MM.1S (cell line): ENCODE measurements at places on chromosomes 2 and 18.

- DNase-seq, result no peak
Measured at GRCh38 chr2:106095478-106096298, 98.4 kb downstream of the UXS1 start.

- DNase-seq, result no peak
Measured at GRCh38 chr2:188217264-188217663, 74.4 kb upstream of the GULP1 start.

DNA sequence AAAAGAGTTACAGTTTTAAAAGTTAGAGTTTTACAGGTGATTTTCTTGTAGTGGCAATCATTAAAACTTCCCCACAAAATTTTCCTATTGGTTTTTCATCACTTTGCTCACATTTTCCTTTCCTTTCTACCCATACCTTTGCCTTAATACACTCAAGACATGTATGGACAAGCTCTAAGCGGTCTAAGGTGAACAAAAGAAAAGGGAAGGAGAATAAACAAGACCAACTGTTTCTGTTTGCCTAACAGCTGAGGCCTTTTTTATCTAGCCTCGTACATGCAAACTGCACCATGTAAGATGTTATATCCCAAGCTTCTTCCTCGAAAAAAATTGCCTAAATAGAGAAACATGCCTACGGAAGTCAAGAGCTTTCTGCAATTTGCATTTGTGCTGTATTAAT, 33.9 kb upstream of the TBC1D8 start:
- no peak for DNase-seq

- DNase-seq, result no peak
Measured at GRCh38 chr2:190334479-190335224, 8.7 kb upstream of the INPP1 start.

DNA sequence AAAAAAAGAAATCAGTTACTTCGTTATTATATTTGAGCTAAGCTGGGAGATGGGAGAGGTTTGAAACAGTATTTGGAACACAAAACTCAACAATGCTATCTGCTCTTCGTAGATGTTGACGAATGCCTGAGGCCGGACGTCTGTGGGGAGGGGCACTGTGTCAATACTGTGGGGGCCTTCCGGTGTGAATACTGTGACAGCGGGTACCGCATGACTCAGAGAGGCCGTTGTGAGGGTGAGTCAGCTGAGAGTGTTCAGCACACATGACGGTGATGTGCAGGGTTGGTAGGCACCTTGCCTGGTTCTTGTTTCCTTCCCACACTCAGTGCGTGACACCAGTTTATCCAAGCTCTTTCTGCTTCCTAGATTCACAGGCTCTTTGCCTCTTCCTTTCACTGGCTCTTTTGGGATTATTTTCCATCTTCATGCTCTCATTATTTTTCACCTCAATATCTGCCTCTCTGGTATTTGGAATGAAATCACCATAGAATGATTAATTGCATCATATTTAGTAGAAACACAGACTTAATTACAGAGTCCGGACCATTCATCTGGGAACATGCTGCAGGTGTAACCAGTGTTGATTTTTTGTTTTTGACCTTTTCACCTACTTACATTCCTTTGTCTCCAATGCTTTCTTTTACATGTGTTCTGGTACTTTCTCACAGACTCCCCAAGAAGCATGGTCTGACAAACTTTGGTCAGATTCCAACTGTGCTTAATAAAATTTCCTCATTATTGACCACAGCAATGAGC, 200.6 kb upstream of the RASGRP3 start:
- DNase-seq, result no peak

- no peak for DNase-seq
Measured at GRCh38 chr2:44843641-44844310, 97.7 kb upstream of the SIX3 start.

DNA sequence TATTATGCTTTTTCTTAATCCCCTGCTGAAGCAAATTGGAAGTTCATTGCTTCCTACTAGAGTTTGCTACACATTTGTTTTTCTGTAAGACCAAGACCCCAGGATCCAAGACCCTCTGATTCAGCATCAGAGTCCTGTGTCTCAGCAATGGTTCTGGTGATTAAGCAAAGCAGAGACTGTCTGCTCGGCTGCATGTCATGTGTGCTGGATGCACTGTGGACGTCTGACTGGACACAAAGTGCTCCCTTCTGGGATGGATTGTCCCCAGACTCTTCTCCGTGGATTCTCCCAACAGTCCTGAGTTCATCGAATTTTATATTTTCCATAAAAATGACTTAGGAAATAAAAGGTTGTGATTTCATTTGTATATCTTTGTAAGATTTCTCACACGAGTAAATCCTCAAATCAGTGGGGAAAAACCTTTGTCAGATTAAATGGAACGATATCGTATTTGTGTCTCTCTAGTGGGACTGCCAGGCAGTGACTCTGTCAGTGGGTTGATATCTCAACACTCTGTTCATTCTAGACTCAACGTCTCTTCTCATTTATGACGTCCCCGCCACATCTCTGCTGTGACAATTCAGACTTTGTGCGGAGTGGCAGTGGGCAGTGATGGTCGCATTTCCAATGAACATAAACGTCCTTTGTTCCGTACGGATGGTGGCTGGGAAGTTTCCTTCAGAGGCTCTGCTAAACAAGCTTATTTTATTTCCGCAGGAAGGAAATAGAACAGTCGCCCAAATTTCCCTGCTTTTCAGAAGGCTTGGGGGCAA, 58.6 kb downstream of the NCAPH start:
- no peak for DNase-seq

- DNase-seq, result no peak
Measured at GRCh38 chr2:18426174-18426573, 134.3 kb downstream of the RDH14 start.

DNA sequence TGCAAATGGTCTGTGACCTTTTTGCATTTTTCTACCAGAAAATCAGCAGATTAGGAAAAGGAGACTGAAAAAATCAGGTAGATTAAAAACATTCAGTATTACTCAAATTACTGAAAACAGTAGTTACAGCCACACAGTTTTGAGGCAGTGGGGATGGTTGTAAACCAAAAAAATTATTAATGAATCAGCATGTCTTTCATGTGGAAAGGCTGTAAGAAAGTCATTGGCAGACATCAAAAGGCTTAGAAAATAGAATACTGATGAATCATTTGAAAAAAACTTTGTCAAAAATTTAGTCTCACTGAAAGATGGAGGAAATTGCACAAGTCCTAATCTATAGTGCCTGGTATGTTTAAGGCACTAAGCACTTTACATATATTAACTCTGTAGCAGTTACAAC, 133.9 kb upstream of the GCFC2 start:
- no peak for DNase-seq

GRCh38 chr18:37430357-37431076, 135.1 kb downstream of the CELF4 start:
- DNase-seq, result no peak

DNA sequence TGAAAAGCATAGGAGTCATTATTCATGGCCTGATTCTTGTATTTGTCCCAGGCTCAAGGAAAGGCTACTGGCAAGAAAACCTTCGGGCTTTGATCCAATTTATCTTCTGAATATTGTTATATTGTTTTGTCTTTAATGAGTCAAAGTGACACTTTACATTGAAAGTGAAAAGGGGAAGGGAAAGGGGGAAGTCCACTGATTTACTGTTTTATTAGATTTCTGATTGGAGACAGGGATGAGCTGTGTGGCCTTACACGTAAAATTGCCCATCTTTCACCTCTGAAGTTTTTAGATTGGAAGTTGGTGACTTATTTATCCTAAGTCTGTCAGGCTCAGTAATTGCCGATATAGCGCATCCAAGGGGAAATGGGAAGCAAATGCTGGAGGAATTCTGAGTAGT, 843.8 kb upstream of the LRRTM1 start:
- DNase-seq, result no peak

DNA sequence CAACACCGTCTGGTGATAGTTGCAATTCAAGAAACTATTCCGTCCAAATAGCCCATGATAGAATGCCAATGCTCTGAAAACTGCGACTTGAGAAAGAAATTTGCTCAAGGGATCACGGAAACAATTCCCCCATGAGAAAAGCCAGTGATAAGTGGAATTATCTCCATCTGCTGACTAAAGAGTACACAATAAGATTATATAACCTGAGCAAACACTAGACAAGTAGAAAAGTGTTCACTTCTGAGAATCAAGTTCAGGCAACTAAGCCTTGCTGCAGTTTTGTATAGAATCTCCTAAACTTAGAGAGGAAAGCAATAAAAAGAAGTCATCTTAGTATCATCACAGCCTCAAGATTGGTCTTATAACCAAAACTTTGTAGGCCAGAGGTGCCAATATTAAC, 336.3 kb upstream of the NRXN1 start:
- no peak for DNase-seq

- no peak for DNase-seq
Measured at GRCh38 chr18:3209859-3210569, 9.8 kb downstream of the MYOM1 start.

DNA sequence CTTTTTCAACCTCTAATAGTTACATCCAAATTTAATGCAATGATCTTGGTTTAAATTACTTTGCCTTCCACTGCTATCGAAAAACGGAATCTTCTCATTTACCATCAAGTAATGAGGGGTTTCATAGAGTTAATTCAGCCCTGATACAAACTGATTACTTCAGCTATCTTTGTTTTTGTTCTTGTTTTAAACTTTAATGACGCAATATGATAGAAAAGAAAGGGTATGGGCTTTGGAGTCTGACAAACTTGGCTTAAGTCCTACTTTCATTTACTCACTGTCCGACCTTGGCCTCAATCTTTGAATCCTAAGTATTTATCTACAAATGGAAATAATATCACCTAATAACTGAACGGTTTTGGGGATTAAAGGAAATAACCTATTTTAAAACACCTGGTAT, 16.1 kb downstream of the ADAM17 start:
- DNase-seq, result no peak

DNA sequence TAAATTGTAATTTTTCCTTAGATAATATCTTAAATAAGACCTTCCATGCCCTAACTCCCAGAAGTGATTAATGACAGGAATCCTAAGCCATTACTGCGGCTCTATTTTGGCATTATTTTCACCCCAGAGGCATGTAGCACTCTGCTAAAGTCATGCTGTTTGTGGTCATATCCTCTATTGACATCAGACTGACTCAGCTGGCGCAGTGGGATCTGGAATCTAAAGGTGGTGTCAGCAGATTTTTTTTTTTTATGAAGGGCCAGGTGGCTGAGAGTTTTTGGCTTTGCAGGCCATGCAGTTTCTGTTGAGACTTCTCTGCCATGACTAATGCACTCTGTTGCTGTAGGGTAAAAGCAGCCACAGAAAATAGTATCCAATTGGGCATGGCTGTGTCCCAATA, 64.1 kb upstream of the ACVR1C start:
- DNase-seq, result peak; percentile 91

DNA sequence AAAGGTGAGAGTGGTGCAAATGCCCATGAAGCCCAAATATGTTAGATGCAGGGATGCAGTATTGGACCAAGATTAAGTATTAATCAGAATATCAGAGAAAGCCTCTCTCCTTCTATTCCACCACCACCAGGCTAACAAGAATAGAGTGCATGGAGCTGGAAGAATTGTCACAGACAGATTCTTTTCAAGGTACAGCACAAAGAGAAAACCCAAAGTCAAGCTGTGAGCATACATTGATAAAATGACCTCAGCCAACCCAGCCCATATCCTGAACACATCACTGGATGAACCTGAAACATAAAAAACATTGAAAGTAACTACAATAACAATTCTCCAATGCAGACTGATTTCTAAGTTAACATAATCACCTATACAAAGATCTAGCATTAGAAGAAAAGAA, 445.7 kb upstream of the NETO1 start:
- DNase-seq, result no peak

GRCh38 chr2:108365656-108366055, 12.1 kb upstream of the SULT1C4 start:
- DNase-seq, result no peak

GRCh38 chr2:120174963-120175581, 48.1 kb downstream of the TMEM185B start:
- peak; percentile 70 for DNase-seq

- DNase-seq, result no peak
Measured at GRCh38 chr2:64106481-64106880, 37.7 kb downstream of the PELI1 start.
